Endodermal cell (in vitro differentiated cells): ENCODE measurements at places on chromosomes 11 and 22. TPM values are rescaled to one million over a fixed set of nuclear protein-coding genes. Genes with fewer than 3 reads are reported as not detected.
A peak's percentile ranks its signal among the peaks of the same experiment; 100 is the strongest.

GRCh38 chr11:61793083-61793828, 545 bp downstream of the FEN1 start:
- no peak for DNase-seq

DNA sequence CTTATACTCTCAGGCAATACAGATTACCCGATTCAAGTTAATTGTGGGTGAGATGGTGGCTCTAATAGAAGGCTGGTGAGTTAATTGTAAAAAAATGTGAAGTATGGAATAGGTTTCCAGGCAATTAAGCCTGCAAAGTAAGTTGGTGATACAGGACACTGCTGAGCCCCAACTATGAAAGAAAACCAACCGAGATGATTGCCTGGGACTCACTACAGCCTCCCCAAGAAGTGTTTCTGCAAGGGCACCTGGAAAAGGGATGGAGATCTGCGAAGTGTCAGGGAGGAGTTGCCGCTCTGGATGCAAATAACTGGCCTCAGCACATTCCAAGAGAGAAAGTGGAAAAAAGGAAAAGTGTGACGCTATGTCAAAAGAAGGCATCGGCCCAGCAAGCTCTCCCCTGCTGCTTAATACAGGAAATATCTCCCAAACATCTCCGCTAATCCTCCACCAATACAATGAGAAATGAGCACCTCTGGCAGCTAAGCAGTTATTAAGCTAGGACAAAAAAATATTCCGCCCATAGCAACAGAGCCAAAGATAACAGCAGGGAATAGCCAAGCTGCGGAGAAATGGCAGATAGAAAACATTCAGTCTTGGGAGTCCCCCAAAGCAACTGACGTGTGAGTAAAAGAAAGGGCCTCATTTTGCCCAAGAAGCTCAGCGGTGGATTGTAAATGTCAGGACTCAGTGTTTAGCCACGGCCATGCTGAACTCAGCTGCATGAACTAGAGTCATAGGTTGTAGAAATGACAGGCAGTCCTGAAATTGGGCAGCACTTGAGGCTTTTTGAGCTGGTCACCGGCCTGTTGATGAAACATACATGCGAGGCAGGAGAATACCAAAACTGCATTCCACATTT, 133.7 kb downstream of the SNX19 start:
- peak; percentile 63 for DNase-seq

DNA sequence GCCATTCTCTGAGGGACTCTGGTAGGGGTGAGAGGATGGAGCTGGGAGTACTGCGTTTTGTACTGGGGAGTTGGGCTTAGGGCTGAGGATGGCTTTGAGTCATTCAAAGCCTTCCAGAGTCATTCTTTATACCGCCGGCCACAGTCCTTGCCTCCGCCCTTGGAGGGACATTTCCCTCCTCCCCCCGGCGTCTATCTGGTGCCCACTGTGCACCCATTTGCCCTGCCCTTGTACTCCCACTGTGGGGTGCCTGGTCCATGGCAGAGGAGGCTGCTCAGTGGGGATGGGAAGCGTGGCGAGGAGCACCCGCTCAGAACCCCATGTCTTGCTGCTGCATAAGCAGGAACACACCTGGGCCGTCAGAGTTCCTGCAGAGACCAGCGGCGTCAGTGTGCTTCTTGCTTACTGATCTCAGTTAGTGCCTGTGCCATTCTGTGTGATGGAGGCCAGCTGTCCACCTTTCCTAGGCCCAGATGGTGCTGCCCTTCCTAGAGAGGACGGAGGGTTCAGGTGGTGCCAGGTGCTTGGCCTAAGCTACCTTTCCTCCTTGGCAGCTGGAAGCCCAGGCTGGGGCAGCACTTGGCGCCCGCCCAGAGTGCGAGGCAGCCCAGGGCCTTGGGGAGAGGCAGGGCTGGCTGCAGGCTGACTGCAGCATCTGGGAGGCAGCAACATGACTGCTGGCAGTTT, 23.3 kb upstream of the TMEM191C start:
- DNase-seq, result peak; percentile 37

Gene OR52K1
- not detected in 3 replicates for total RNA-seq

DNA sequence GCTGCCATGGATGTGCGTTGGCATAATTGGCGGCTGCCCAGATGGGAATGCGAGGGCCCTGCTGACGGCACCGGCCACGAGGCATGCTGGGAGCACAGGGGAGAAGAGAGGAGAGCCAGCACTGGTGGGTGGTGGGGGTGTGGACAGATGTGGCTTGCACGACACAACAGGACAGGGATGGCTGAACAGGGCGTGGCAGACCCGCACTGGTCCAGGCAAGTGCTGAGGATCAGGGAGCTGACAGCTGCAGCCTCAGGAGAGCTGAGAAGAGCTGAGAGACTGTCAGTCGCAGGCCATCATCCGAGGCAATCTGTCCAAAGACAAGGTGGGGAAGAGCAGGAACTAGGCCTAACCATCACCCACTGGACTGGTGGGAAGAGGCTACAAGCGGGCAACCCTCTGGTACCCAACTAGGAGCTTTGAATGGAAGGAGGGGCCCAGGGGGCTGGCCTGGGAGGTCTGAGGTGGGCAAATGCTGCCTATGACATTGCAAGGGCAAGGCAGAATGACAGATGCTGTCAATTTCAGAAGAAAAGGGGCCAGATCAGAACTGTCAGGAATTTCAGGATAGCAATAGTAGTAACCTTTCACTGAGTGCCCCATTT, 2.4 kb downstream of the GNB1L start:
- DNase-seq, result peak; percentile 10

Gene TRIM48
- total RNA-seq, result not detected in 2 replicates

DNA sequence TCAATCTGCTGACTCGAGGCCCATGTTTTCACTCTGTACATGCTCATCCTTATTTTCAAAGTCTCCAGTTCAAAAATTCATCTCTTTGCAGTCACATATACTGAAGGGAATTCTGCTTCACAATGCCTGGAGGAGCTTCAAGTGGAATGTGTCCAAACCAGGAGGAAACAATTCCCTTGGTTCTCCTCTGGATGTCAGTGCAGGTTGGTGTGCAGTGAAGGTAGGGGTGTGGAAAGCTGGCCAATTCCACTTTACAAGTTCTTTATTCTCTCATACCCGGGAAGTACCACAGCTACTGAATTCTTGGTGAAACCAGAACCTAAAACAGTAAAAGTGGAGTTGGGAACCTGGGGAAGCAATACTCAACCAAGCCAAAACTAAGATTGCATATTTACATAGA, 57.3 kb downstream of the BDNF start:
- DNase-seq, result peak; percentile 24

DNA sequence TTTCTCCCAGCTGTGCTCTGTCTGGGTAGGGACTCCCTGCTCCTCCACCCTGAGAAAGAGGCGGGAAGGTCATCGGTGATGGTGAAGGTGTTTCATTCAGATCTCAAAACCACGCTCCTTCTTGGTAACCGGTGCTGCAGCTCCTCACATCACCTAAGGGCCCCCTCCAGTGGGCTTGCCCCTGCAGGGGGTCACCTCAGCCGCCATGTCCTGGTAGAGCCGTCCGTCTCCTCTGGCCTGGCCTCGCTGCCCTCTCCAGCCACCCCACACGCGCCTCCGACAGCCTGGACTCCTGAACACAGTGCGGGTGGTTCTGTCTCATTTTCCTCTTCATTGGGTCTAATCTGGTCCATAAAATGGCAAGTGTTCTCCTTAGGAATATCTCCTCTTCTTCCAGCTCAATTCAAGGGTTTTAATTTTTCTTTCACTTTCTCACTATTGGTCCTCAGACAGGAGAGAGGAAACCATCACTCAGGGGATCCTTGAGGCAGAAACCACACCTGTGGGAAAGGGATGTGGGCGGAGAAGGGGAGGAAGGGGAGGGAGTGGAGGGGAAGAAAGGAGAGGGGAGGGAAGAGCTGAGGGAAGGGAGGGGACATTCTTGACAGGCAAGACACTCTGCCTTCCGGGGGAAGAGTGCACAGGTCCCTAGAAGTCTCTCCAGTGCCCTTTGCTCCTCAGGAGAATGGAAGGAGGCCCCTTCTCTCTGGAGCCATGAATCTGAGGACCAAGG, 1338.4 kb downstream of the TBC1D22A start:
- no peak for DNase-seq

DNA sequence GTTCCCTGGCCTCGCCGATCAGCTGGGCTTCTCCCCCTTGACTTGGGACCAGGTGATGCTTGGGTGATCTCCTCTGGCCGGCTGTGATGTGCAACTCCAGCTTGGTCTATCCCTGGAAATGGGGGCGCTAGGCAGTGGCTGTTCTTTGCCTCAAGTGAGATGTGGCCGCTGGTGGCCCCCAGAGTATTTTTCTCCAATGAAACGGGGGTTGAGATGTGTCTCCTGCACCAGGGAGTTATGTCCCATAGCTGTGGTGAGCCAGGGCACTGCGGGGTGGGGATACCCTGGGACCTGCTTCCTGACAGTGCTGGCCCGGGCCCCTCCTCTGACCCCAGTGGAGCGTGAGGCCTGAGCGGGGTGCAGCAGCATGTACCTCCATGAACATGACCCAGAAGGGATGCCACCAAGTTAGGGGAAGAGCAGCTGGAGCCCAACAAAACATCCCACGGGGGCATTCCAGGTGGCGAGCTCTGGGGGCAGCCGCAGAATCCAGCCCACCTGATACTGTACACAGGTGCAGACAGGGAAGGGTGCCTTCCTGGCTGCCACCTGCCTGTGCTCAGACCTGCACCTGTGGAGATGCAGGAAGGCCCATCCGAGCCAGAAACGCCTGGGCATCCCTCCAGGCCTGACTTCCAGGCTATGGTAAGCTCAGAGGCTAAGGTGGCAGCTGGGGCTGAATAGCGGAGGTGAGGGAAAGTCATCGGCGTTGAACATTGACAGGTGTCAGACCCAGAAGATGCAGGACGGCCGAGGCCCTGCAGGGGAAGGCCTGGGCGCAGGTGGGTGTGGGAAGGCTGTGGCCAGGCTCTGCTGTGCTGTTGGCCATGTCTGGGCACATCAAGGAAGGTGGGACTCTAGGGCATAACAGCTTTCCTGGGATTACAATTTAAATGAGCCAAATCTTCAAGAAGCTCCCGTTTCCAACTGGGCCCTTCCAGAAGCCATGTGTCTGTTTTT, 97.3 kb downstream of the CTTN start:
- DNase-seq, result no peak

GRCh38 chr11:68686486-68686885, 2.1 kb downstream of the GAL start:
- DNase-seq, result no peak

DNA sequence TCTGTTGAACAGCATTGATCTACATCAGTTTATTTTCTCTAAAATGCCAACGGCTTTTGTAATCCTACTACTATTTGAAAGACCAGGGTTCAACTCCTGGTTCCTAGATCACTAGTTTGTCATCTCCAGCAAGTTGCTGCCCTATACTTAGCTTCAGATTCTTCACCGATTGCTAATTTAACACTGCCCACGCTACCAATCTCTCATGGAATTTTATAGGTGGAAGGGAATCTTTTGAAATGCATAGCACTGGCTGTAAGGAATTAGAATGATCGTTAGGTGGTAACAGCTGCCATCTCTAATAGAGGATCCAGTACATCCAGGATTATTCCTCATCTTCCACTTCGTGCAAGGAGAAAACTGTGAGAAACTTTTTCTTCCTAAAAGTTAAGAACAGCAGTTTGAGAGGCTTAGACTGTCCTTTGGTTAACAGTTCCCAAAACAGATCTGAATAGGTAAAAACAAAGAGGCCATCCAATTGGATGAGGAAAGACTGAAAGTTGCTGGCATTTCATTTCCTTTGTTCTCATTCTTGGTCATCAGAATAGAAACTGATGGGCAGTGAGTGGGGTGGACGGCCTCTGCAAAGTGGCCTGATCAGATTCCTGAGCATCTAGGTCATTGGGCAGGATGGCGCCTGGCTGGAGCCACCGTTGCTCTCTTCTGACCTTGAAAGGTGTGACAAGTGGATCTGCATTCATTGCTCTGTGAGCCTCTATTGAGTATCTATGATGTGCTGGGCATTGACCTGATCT, 236.3 kb upstream of the SORL1-AS1 start:
- peak; percentile 83 for DNase-seq

DNA sequence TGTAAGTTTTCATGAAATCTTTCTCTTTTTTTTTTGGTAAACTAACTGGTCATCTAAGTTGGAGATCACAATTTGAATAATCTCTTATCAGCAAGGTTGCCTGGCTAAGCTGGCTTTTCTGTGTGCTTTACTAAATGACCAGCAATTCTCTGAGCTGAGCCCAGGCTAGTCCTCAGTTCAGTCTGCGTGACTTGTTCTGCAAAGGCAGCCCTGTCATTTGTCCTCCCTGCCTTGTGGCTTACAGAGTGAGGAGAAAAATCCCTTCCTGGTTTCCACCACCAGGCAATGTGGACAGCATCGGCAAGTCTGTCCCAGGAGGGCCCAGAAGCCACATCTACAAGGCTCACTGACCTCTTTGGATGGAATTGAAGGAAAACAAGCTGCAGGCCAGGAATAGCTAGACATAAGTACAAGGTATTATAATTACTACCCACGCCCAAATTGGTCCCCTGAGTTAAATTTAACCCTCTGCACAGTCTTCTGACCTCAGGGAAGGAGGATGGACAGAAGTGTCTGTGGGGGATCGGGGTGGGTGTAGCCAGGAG, 108.6 kb downstream of the SCN3B start:
- no peak for DNase-seq

DNA sequence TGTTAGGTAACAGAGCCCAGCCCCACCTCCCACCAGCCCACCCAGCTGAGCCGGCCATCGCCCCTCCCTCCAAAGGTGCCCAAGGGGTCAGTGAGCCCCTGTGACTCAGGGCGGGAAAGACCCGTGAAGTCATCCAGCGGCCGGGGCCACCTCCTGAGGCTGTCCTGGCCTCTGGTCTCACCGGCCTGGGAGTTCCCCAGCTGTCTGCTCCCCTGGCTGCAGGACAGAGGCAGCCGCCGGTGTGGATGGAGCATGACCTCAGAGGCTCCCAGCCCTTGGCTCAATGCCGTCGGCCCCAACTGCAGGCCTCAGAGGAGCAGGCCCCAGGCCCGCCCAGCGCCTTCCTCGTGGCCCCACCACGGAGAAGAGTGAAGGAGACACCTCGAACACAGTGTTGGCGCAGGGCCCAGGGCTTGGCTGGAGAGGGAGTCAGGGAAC, 28.7 kb downstream of the RPL3 start:
- peak; percentile 84 for DNase-seq

DNA sequence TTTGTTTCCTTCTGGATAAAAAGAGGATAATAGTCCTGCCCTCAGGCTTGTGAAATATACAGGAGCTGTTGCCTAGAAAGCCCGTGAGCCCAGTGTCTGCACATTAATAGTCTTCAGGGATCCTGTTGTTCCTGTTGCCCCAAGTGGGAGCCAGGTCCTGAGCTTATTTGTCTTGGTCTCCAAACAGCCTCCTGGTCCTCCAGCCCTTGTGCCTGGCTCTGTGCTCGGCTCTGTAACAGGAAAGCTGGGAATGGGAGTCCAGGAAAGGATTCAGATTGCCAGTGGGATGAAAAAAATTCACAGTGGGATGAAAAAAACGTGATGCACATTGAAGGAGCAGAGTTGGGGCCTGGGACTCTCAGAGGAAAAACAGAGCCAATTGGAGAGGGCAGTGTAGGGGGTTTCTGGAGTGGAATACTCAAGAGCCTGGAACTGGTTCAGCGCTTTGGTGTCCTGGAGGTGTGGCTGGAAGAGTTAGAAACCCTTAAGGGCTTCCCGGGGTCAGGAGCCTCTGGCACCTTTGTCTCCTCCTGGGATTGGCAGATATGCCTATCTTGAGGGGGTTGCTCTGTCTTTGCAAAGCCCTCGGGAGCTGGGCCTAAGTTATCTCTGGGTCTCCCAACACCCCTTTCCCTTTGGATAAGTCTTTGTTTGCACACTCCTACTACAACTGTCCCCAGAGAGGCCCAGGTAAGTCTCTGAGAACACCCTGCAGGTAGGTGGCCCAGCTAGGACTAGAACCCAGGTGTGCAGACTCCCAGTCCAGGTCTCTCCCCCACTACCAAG, 2.3 kb upstream of the INPPL1 start:
- DNase-seq, result peak; percentile 71
